ENCODE measurements at places on chromosomes 13 and 19. TPM values are rescaled to one million over a fixed set of nuclear protein-coding genes. Genes with fewer than 3 reads are reported as not detected.

- ATAC-seq = no peak
These were observed 28.2 kb downstream of the GPC6 start for GRCh38 chr13:93254775-93255174.

Gene FAM32A
- total RNA-seq = 78.1 TPM

- peak; percentile 57 for ATAC-seq
These were observed 61.8 kb downstream of the RAB20 start for GRCh38 chr13:110499621-110500281.

GRCh38 chr19:17470068-17470841, at the start of gene SLC27A1:
Gene SLC27A1, plus strand, starts transcription at chr19:17470524. Its CDS starts 17 bp downstream, at chr19:17470541.
- peak; percentile 89 for ATAC-seq

Gene CGB3
- total RNA-seq = 0.49 TPM

Gene ZNF763
- total RNA-seq = 2.6 TPM

DNA sequence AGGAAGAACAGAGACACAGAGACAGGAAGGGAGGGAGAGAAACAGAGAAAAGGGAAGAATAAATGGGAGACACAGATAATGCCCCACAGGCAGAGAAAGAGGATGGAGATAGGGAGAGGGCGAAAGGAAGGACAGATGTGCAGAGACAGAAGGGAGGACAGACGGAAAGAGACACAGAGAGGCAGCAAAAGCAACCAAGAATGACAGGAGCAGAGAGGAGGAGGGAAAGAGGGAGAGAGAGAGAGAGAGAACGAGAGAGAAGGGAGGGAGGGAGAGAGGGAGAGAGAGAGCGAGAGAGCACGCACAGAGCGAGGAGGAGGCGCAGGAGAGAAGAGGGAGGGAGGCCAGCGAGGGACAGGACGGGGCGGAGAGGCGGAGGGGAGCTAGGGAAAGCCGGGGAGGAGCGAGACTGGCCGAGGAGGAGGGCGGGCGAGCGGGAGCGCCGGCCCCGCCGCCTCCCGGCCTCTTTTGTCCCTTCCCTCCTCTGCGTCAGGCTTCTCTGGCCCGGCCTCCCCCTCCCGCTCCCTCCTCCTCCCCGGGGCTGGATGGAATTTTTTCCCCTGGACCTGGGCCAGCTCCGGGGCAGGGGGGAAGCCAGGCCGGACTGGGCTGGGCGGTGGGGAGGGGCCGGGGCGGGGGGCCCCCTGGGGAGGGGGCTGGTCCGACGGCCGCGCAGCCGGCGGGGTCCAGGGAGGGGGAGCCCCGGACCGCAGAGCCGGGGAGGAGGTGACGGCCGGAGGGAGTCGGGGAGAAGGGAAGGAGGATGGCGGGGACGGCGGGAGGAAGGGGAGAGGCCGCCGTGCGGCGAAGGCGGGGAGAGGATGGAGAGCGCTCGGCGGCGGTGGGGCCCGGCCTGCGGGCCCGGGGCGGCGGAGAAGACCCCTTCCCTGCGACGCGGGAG, 4.2 kb upstream of the SPACA6 start:
- peak; percentile 64 for ATAC-seq

DNA sequence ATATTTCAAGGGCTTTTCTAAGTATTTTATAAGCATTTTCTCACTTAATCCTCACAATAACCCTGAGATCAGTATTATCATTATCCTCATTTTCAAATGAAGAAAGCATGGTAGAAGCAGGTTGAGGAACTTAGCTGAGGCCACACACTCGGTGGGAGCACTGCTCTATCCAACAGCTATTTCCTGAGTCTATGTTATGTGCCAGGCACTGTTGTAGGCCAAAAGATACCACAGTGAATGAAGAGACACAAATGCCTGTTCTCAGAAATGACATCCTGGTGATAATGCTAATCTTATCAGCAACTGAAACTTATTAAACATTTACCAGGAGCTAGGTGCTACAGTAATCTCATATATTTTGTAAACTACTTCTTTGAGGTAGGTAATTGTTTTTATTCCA, 553.9 kb upstream of the ARGLU1 start:
- ATAC-seq = no peak

- no peak for ATAC-seq
These were observed at the start of gene COL5A3 for GRCh38 chr19:10010247-10010691. Gene COL5A3, minus strand, starts transcription at chr19:10010504. Its CDS starts 119 bp downstream, at chr19:10010385.

DNA sequence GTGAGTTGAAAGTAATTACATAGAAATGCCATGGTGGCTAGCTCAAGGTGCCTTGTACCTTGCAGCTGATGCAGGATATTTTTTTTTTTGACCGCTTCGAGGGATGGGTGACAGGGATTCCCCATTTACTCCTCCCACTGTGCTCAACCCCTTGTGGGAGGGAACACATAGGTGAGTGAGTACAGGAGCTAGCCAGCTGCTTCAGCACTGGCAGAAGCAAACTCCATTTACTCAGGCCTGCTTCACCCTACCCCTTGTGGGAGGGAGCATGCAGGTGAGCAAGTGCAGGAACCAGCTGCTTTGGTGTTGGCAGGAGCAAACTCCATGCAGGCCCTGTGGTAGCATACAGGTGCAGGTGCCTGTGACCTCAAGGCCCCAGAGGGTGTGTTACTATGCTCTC, 330.1 kb downstream of the TDRD3 start:
- ATAC-seq = no peak

Gene SHISA2
- total RNA-seq = 0.10 TPM

- ATAC-seq = no peak
These were observed 508.9 kb upstream of the ARGLU1 start for GRCh38 chr13:107076801-107077200.

Gene RUBCNL
- total RNA-seq = 1.2 TPM

GRCh38 chr13:37686501-37686900, 87.9 kb upstream of the POSTN start:
- ATAC-seq = no peak

- peak; percentile 1 for ATAC-seq
These were observed 3.2 kb upstream of the SPACA6 start for GRCh38 chr19:51689751-51690453.

Gene TLE6
- total RNA-seq = 3.9 TPM

DNA sequence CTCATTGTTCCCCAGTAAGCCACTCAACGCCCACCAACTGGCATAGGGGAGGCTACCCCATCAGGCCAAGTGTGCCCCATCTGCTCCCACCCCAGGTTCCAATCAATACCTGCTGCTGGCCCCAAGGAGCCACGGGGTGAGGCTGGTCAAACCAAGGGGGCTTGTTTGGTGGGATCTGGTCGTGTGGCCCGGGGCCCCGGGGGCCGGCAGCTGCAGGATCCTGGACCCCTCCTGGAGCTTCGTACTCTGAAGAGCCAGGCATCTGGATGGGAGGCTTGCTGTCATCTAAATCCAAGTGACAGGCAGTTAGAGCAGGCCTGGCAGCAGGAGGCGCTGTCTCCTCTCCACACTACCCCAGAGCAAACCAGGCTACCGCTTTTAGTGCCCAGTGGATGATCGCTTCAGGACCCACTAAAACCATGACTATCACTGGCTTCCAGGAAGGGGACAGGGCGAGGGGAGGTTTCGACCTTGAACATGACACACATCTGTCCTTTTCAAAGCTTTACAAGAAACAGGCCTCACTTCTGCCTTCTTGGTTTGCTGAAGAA, 14.2 kb downstream of the CHERP start:
- ATAC-seq = peak; percentile 25

Gene COL5A3
- 0.32 TPM for total RNA-seq

Measured in motor neuron (in vitro differentiated cells).